ENCODE measurements at places on chromosomes 7 and 10.

- no peak for DNase-seq
Measured at GRCh38 chr10:62573929-62574328, 199.8 kb downstream of the ZNF365 start.

DNA sequence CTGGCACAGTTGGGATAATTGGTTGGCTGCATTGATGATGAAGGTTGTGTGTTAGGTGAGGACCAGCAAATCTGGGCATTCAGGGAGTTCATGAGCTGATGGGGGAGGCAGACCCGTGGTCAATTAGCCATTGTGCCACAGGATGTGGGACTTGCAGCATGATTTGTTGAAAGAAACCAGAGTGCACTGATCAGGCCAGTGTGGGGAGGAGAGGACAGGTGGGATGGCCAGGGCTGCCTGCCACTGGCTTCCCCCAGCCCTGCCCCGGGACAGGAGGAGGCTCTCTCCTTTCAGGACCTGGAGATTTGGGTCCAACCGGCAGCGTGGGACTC lies 4.3 kb downstream of the CLIP2 start:
- no peak for DNase-seq

DNA sequence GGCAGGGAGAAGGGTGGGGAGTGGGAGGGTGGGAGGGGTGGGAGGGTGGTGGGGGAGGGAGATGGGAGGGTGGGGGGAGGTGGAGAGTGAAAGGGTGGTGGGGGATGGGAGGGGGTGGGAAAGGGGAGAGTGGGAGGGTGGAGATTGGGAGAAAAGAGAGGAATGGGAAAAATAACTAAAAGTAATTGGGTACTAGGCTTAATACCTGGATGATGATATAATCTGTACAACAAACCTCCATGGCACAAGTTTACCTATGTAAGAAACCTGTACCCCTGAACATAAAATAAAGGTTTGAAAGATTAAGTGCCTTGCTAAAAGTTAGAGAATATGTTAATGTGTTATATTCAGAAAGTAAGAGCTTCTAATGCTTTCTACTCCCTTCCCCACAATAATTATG lies 564.9 kb downstream of the CNTNAP2 start:
- no peak for DNase-seq

GRCh38 chr10:132492323-132493025 lies 45.1 kb upstream of the INPP5A start:
- no peak for DNase-seq

GRCh38 chr10:32987172-32987571 lies 29.1 kb upstream of the ITGB1 start:
- no peak for DNase-seq

DNA sequence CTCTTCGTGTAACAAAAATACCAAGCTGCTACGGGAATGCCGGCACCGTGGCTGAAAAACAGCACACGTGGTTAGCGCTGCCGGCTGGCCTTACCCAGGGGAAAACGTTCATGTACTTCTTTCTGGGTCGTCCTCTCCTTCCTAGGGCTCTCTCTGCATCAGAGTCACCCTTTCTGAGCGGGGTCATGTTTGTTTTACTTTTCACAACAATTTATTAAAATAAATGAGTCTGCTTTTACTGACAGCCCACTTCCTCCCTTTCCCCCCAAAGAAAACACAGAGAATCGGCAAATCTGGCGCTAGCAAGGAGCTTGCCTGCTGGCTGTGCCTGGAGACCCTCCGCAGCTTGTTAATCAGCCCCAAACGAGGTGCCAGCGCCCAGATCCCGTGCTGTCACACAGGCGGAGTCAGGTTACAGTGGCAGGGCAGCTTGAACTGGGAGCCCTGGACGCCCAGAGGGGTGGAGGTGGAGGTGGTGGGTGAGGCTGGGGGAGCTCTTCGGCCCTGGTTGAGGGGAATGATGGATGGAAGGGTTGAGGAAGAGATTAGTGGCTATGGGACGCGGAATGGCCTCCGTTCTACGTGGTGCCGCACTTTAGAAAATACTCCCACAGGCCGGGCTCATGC lies 162.2 kb upstream of the TNS3 start:
- no peak for DNase-seq

- no peak for DNase-seq
Measured at GRCh38 chr7:139893999-139894398, 64.9 kb downstream of the TBXAS1 start.

DNA sequence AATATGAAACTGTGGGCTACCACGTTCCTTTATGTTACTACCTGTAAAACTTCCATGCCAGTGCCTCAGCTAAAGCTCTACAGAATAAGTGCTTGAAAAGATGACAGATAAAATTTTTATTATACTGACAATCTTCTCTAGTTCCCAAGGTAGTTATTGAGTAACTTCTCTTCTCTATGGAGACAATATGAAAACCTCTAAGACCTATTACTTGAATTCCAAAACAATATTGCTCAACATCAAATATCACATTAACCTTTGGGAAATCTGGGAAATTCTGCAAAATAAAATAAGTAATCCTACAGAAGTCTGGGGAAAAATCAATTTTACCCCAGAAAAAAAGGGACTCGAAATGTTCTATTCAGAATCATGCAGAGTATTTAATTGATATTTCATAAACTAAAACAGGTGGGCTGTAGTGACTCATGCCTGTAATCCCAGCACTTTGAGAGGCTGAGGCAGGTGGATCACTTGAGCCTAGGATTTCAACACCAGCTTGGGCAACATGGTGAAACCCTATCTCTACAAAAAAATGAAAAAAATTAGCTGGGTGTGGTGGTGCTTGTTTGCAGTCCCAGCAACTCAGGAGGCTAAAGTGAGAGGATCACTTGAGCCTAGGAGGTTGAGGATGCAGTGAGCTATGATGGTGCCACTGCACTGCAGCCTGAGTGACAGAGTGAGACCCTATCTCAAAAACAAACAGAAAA lies 23.8 kb upstream of the ANK3 start:
- no peak for DNase-seq
